ENCODE measurements at places on chromosomes 13 and 19. TPM values are rescaled to one million over a fixed set of nuclear protein-coding genes. Genes with fewer than 3 reads are reported as not detected.

ZNF415 gene
- 6.2 TPM for total RNA-seq

ZFP14 gene
- 6.3 TPM for total RNA-seq

IGFL1 gene
- 2.9 TPM for total RNA-seq

RNF225 gene
- total RNA-seq = not detected

ZNF729 gene
- not detected for total RNA-seq

ALOX5AP gene
- total RNA-seq = 1.1 TPM

ZNF541 gene
- total RNA-seq = not detected

GAPDHS gene
- not detected for total RNA-seq

HNRNPL gene
- total RNA-seq = 255 TPM

SIAH3 gene
- total RNA-seq = 0.02 TPM

DNA sequence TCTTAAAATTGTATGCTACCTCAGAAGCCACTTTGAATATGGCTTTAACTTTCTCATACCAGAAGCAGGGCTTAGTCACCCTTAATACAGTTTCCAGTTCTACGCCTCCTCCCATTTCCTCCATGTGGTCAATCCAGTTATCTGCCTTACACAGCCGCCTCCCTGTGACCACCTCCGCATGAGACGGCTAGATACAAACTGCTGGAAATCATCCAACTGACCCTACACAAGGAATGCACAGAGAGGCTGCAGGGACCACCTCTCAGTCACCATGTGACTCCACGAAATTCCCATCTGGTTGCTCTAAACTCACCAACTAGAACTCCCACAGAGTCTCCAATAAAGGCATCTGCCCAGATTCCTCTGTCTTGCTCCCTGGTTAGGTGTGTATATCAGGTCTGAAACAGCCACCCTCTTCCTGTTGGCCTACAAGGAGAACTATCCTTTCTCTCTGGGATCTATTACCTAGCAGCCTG is 6.8 kb downstream of the ZNF564 start:
- H3K36me3 ChIP-seq = peaks cover 20% of the 10 kb centered on the region
- H3K4me1 ChIP-seq = peaks cover 25% of the 10 kb centered on the region
- peak overlapping the region; percentile 69 for H3K27ac ChIP-seq
- H3K27me3 ChIP-seq = no peaks in the 10 kb centered on the region

DNA sequence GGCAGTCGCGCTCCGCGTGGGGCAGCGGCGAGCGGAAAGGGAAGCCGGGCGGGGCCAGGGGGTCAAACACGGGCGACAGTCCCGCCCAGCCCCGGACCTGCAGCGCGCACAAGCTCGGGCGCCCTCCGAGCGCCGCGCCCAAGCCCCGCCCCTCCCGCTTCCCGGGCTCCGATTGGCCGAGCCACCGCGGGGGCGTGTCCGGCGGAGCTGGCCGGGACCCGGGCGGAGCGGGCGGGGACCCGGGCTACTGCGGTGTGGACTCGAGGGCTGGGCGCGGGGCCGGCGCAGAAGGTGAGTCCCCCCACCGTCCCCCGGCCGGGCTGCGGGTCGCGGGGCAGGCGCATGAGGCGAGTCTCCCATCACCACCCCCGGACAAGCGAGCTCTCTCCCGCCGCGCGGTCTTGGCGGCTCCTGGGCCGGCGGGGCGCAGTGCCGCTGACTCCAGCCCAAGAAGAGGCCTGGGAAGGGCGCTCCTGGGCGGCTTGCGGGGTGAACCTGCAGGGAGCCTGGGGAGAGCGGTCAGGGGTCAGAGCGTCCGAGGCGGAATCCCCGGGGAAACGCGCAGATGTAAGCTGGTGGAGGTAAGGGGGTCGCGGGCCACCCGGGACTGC is at the start of gene PLEKHF1:
PLEKHF1 (plus strand) TSS at position 247 of the 611 bp plus-strand sequence. CDS start 8,379 bp downstream, outside the sequence.
- H3K4me1 ChIP-seq = peaks cover 70% of the 10 kb centered on the region
- H3K27ac ChIP-seq = peak within 1 kb of the TSS; percentile 99
- peaks cover 3% of the 10 kb centered on the region for H3K36me3 ChIP-seq
- DNase-seq = no peak
- no peaks in the 10 kb centered on the region for H3K27me3 ChIP-seq
- H3K4me3 ChIP-seq = peak within 1 kb of the TSS; percentile 77

GRCh38 chr19:12117201-12117970 is 22.8 kb downstream of the ZNF20 start:
- H3K36me3 ChIP-seq = peaks cover 17% of the 10 kb centered on the region
- no peaks in the 10 kb centered on the region for H3K27me3 ChIP-seq
- H3K27ac ChIP-seq = no peak overlapping the region
- H3K4me3 ChIP-seq = no peak overlapping the region

DNA sequence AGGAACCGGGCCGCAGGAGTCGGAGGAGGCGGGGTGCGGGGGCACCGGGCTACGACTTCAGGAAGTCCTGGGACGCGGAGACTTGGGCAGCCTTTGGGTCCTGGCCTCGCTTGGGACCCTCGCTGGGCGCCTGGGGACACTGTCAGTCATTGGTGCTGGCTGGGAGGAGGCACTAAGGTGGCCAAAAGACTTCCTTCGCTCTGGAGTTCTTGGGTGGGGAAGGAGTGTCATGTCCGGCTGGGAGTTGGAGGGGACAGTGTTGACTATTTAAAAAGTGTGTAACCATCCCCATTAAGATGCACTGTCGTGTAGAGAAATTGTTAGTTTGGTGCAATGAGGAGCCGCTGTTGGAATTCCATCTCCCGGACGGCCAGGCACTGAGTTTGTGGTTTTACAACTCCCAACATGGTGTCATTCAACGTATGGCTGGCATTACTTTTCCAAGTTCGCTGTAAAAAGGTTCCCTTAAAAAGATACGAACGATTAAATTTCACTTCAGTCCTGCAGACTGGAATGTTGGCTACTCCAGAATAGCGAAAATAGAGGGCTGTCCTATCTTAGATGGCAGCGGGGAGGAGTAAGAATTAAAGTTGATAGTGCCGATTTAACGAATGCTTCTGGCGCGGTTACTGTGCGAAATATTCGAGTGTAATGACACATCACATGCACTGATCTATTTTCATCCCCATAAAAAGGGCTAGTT is 776 bp downstream of the DNAJC3 start:
- H3K27ac ChIP-seq = peak overlapping the region; percentile 98
- no peaks in the 10 kb centered on the region for H3K27me3 ChIP-seq
- DNase-seq = peak; percentile 94
- H3K4me3 ChIP-seq = peak overlapping the region; percentile 95
- H3K4me1 ChIP-seq = peaks cover 57% of the 10 kb centered on the region

DNA sequence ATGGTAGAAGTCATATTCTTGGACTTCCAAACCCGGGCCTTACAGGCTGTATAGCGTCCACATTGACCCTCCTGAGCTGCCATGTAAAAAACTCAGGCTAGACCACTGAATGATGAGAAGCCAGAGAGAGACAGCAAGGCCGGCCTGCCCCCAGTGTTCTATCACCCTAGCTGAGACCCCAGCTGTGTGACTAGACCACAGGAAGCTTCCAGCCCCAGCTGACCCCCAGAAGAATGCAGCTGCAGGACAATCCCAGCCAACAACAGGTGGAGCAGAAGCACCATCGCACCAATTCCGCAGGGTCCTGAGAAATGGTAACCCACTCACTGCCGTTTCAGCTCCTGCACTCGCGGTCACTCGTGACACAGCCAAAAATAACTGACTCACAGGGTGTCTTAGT is 2.9 kb upstream of the ATP11A start:
- no peak overlapping the region for H3K27ac ChIP-seq
- H3K4me3 ChIP-seq = no peak overlapping the region
- H3K4me1 ChIP-seq = peaks cover 19% of the 10 kb centered on the region
- no peak for DNase-seq
- H3K36me3 ChIP-seq = no peaks in the 10 kb centered on the region

- no peak overlapping the region for H3K4me3 ChIP-seq
- no peaks in the 10 kb centered on the region for H3K36me3 ChIP-seq
- peaks cover 54% of the 10 kb centered on the region for H3K4me1 ChIP-seq
- no peaks in the 10 kb centered on the region for H3K27me3 ChIP-seq
- no peak for DNase-seq
These were observed 242.7 kb downstream of the DCLK1 start for GRCh38 chr13:35888457-35888883.

DNA sequence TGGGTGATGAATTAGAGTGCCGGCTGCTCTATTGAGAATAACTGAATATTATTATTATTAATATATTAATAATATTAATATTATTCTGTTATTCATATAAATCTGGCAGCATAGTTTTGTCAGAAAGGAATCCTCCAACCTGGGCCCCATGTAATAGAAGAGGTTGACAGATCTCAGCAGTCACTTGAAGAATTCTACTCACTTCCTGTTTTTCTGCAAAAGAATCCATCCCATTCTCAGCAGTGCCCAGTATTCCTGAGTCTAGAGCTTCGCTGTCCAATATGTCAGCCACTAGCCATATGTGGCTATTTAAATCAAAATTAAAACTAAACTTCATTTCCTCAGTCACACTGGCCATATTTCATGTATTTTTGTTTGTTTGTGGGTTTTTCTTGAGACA is 72.4 kb upstream of the USPL1 start:
- H3K36me3 ChIP-seq = peaks cover 3% of the 10 kb centered on the region
- H3K4me3 ChIP-seq = no peak overlapping the region
- no peaks in the 10 kb centered on the region for H3K4me1 ChIP-seq
- H3K27ac ChIP-seq = no peak overlapping the region
- no peak for DNase-seq

- H3K36me3 ChIP-seq = peaks cover 72% of the 10 kb centered on the region
- H3K27ac ChIP-seq = no peak overlapping the region
- no peak for DNase-seq
These were observed 15.2 kb downstream of the ZNF473 start for GRCh38 chr19:50040967-50041366.

DNA sequence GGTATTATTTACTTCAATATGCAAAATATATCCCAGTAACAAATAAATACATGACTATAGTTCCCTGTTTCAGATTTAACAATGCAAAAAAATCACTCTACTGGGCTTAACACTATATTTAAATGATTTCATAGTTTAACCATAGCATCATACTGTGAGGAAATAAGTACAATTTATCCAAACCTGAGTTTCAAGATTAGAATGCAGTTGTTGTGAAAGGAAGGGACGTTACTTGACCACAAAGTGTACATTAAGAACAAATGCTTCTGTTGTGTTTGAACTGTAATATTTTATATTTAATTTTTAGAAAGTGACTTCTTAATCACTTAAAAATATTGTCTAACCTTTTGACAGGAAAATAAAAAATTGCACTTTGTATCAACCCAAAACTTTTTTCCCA is 1747.9 kb upstream of the SPRY2 start:
- no peaks in the 10 kb centered on the region for H3K27me3 ChIP-seq
- H3K36me3 ChIP-seq = no peaks in the 10 kb centered on the region
- H3K27ac ChIP-seq = no peak overlapping the region
- no peak for DNase-seq
- H3K4me3 ChIP-seq = no peak overlapping the region

DNA sequence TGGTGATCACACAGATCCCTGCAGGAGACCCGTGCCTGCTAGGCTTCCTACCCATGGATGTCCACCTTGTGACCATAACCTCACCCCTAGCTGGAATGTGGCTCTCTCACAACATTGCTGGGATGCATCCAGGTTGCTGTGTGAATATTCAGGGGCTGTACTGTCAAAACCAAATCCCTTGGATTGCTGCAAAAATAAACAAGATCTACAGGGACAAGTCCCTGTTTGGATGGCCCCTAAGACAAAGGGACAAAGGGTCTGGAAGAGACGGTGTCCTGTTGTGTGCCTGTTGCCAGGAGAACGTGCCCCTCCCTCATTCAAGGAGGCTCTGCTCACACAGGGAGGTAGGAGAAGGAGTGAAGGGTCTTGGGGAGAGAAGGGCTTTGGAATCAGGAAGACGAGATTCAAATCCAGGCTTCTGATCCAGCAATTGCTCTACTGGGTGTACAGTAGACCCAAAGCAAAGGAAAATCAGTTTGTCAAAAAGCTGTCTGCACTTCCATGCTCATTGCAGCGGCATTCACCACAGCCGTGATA is 89.2 kb upstream of the WASF3 start:
- no peak overlapping the region for H3K27ac ChIP-seq
- H3K4me3 ChIP-seq = no peak overlapping the region
- no peaks in the 10 kb centered on the region for H3K36me3 ChIP-seq
- no peak for DNase-seq
- no peaks in the 10 kb centered on the region for H3K4me1 ChIP-seq

DNA sequence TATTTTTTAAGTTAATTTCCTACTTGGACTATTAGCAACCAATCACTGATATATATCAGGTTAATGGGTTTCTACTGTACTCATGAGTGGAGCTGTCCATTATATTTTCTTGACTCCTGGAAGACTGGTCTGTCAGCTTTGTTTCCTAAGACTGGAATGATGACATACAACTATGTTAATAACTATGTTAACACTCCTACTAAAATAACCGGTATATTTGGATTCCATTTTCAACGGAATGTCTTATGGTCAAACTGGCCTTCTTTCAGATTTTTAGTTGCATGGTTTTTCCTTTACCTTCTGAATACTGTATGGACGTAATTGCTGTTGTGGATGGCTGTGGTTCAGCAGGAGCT is 45.8 kb upstream of the GPI start:
- DNase-seq = no peak
- peaks cover 51% of the 10 kb centered on the region for H3K4me1 ChIP-seq
- H3K36me3 ChIP-seq = peaks cover 12% of the 10 kb centered on the region
- H3K27me3 ChIP-seq = no peaks in the 10 kb centered on the region
- peak overlapping the region; percentile 85 for H3K27ac ChIP-seq

DNA sequence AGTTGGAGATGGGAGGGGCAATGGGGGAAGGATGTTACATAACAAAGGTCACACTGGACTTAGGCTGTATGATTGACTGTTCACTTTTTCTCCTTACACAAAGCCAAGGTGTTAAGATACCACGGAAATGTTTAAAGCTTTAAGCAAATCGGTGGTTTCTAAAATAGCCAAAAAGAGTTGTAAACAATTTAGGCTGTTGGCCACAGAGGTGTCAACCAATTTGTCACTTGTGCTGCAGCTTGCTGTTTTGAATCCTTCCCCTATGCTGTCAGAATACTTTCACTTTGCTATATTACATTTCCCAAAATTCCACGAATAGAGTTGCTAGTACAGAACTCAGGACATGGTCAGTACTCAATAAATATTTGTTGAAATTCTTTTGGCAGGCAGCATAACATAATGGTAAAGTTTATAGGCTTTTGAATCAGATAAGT is 149.3 kb downstream of the VWA8 start:
- no peak overlapping the region for H3K27ac ChIP-seq
- H3K4me3 ChIP-seq = no peak overlapping the region
- peaks cover 7% of the 10 kb centered on the region for H3K4me1 ChIP-seq
- no peaks in the 10 kb centered on the region for H3K27me3 ChIP-seq
- no peak for DNase-seq

- H3K4me1 ChIP-seq = no peaks in the 10 kb centered on the region
- no peak overlapping the region for H3K4me3 ChIP-seq
- H3K27me3 ChIP-seq = no peaks in the 10 kb centered on the region
- DNase-seq = no peak
- no peak overlapping the region for H3K27ac ChIP-seq
- H3K36me3 ChIP-seq = no peaks in the 10 kb centered on the region
These were observed 1124.8 kb upstream of the PRR20A start for GRCh38 chr13:56015919-56016318.

All from chondrocyte (in vitro differentiated cells).